WTC11 (cell line): ENCODE measurements at places on chromosomes 16 and 17. TPM values are rescaled to one million over a fixed set of nuclear protein-coding genes. Genes with fewer than 3 reads are reported as not detected.

The KRTAP4-6 gene
- total RNA-seq, result not detected in 3 replicates

The PAQR4 gene
- 21.1 to 32.4 TPM (median 21.5 TPM) in 3 replicates for total RNA-seq

The CRISPLD2 gene
- 8.7 to 9.5 TPM (median 9.4 TPM) in 3 replicates for total RNA-seq

- DNase-seq, result no peak
Measured at GRCh38 chr17:34847938-34848337, 113.3 kb downstream of the CCT6B start.

The IRX3 gene
- 1.1 to 2.2 TPM (median 1.6 TPM) in 3 replicates for total RNA-seq
